ENCODE measurements at places on chromosomes 1 and 21. TPM values are rescaled to one million over a fixed set of nuclear protein-coding genes. Genes with fewer than 3 reads are reported as not detected.

- no peak for DNase-seq
Observed at GRCh38 chr1:101148980-101149379, 87.8 kb upstream of the S1PR1 start.

- DNase-seq, result peak; percentile 97
Observed at GRCh38 chr1:41418857-41419583, 57.8 kb downstream of the FOXO6 start.

- DNase-seq, result no peak
Observed at GRCh38 chr1:45306319-45306718, 20.4 kb upstream of the HPDL start.

GRCh38 chr1:244219149-244219548 is 168.1 kb downstream of the ZBTB18 start:
- no peak for DNase-seq

GRCh38 chr1:171115280-171115897 is 24.7 kb downstream of the FMO3 start:
- DNase-seq, result no peak

GRCh38 chr1:17023102-17023501 is 11.4 kb upstream of the ATP13A2 start:
- DNase-seq, result peak; percentile 5

DNA sequence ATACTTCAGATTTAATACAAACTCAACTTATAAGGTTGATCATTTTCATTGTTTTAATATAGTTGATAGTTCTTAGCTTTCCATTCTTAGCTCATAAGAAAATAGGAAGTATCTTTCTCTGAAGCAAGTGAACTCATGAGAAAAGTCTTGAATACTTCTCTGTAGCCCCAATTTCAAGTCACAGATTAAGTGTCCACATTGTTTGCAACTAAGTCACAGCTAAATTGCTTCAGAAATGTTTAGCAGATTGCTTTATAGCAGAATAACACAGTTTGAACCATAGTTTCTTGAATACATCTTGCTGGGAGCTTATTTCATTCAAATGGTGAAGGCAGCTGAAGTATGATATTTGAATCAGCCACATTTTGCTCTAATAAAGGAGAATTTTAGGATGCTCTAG is 10.6 kb upstream of the PKN2 start:
- DNase-seq, result no peak

- DNase-seq, result peak; percentile 86
Observed at GRCh38 chr21:42534421-42535378, 21.0 kb downstream of the SLC37A1 start.

- no peak for DNase-seq
Observed at GRCh38 chr1:112110031-112110430, 120.6 kb upstream of the KCND3 start.

- DNase-seq, result no peak
Observed at GRCh38 chr1:159289060-159289459, 13.1 kb upstream of the FCER1A start.

DNA sequence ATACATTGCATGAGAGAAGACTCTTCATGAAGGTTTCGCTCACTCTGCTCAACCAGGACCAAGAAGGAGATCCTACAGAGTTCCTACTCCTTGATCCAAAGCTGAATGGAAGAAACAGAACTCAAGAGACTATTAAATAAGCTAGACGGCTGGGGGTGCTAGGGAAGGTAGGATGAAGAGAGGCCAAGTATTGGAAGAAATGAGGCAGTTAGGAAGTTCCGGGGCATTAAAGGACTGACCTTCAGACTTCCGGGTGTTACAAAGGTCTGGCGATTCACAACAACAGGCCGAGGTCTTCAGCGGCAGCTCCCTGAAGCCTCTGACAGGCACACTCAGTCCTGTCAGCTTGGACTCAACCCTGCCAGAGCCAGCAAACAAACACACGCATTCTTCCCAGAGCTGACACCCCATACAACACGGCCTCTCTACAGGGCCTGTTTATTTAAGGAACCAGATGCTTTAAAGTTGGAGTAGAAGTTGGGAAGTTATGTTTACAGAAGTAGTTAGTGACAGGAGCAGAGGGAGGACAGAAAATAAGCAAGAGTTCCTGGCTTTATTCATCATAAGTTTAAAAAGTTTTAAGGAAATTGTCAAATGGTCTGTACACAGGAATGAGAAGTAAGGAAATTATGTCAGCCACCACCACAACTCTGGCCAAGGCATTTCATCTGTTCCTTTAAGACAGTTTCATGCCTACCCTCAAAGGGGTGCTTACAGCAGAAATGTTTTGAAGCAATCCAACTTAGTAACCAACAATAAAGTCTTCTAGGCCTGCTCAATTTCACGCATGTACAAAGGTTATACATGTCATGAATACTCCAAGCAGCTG is 4.7 kb downstream of the SORT1 start:
- DNase-seq, result peak; percentile 63

GRCh38 chr1:32321712-32322291 is 14.2 kb downstream of the MARCKSL1 start:
- no peak for DNase-seq

- DNase-seq, result no peak
Observed at GRCh38 chr1:89630048-89630447, 2.9 kb upstream of the LRRC8C start.

- no peak for DNase-seq
Observed at GRCh38 chr1:116175611-116176010, 64.4 kb downstream of the MAB21L3 start.

DNA sequence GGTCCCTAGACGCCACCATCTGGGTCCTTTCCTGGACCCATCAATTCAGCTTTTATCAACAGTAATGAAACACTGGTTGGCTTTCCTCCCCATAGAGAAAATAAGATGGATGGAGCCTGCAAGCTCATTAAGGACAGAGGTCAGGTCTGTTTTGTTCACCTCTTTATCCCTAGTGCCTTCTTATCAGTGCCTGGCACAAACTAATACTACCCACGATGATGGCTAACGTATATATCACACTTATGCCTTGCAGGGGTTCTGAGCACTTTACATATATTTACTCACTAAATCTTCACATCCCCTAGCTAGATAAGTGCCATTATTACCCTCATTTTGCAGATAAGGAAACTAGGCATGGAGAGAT is 5.1 kb upstream of the UBXN10 start:
- DNase-seq, result no peak

DNA sequence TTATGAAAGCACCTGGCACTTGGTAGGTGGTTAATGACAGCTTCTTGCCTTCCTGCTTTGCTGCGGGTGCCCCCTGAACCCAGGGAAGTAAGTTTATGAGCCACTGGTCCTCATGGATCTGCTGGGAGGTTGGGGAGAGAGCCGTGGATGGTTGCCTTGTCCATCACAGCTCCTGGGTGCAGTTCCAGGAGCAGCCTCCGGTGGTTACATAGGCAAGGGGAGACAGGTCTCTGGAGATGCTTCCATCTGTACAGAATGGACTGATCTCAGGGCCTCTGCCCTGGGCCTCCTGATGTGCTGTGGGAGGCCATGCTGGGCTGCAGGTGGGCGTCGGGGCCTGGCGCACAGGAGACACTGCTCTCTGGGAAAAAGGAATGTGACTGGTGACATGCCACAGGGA is 31.6 kb upstream of the ARHGEF10L start:
- no peak for DNase-seq

- DNase-seq, result no peak
Observed at GRCh38 chr1:193083365-193084088, 21.7 kb downstream of the GLRX2 start.

GRCh38 chr21:15004721-15005370 is 60.0 kb downstream of the NRIP1 start:
- no peak for DNase-seq

DNA sequence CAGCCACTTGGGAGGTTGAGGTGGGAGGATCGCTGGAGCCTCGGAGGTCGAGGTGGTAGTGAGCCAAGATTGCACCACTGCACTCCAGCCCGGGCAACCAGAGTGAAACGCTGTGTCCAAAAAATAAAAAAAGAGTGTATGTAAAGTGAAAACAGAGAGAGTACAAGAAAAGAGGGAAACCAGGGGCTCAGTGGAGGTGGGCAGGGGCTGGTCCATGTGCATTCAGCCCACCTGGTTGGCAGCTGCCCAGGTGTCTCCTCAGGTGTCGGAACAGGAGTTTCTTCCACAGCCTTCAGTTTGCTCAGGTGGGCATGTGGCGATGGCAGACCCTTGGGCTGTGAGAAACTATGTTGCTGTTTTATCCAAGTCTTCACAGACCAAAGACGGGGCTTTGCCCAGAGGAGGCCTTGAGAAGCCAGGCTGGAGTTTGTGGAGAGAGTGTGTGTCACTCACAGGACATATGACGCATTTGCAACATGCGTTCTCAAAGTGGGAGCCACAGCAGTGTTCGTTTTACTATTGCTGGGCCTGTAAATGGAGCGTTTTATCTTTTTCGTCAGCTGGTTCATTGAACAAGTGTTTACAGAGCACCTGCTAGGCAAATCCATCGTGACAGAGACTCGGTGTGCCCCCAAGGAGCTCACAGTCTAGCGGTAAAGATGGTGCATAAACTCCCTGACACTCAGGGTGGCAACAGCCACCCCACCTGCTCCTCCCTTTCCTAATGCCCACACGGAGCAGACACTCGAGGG is 22.4 kb upstream of the SAMD11 start:
- no peak for DNase-seq

GRCh38 chr21:44816761-44817505 is 929 bp downstream of the SUMO3 start:
- DNase-seq, result peak; percentile 80

HSD3B2 gene
- 0.55 TPM for total RNA-seq

LRRC39 gene
- 1.0 TPM for total RNA-seq

HMCN1 gene
- 93.6 TPM for total RNA-seq

GBP7 gene
- not detected for total RNA-seq

SAMD13 gene
- 0.45 TPM for total RNA-seq

FLG gene
- not detected for total RNA-seq

PPFIA4 gene
- 22.7 TPM for total RNA-seq

REN gene
- total RNA-seq, result not detected

GPR25 gene
- total RNA-seq, result not detected

FAM229A gene
- total RNA-seq, result 6.5 TPM

ZNF695 gene
- total RNA-seq, result not detected

Measured in aorta (tissue), 5 donors.